Subcutaneous preadipocyte (primary cell): ENCODE measurements at places on chromosomes 5 and 9. TPM values are rescaled to one million over a fixed set of nuclear protein-coding genes. Genes with fewer than 3 reads are reported as not detected.

OGN gene
- total RNA-seq = 0.39 and 4.0 TPM in 2 replicates

ENTPD2 gene
- not detected in 2 replicates for total RNA-seq

ARL14EPL gene
- 0.20 TPM in 1 of 2 replicates, not detected in the other for total RNA-seq

PAIP2 gene
- total RNA-seq = 28.3 and 30.1 TPM in 2 replicates

CDH6 gene
- under 0.01 TPM in 1 of 2 replicates, not detected in the other for total RNA-seq

FGF1 gene
- total RNA-seq = 0.73 and 0.98 TPM in 2 replicates

TRAF1 gene
- total RNA-seq = 2.2 and 2.9 TPM in 2 replicates

TMC1 gene
- 0.37 and 0.59 TPM in 2 replicates for total RNA-seq

NUTM2F gene
- total RNA-seq = not detected in 2 replicates

CDKN2A gene
- total RNA-seq = 24.0 and 26.5 TPM in 2 replicates
